ENCODE measurements at places on chromosomes 2 and 18. TPM values are rescaled to one million over a fixed set of nuclear protein-coding genes. Genes with fewer than 3 reads are reported as not detected.

Gene CFAP65
- not detected for total RNA-seq

Gene LCT
- total RNA-seq: 0.07 TPM

Gene HNMT
- not detected for total RNA-seq

Gene PLGLB1
- total RNA-seq: not detected

Gene DNAH7
- not detected for total RNA-seq

Gene TMEM247
- not detected for total RNA-seq

Gene ZNF396
- total RNA-seq: 0.74 TPM

Gene RTTN
- 32.0 TPM for total RNA-seq

Gene ALLC
- total RNA-seq: not detected

DNA sequence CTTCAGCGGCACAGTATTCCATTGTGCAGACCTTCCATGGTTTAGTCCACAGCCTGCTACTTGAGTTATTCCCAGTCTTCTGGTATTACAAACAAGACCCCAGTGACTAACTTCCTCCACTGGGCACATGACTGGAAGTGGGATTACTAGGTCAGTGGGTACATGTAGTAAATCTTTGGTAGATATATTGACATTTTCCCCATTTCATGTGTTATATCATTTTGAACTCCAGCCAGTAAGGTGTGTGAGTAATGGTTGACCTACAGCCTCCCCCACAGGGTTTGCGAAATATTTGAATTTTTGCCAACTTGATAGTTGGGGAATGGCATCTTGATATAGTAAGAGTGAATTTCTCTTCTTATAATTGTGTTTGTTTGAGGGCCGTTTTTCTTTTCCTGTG, 58.8 kb downstream of the RNF144A start:
- no peak for DNase-seq

- peak; percentile 76 for DNase-seq
Measured at GRCh38 chr2:101205521-101206479, 46.9 kb upstream of the CNOT11 start.

DNA sequence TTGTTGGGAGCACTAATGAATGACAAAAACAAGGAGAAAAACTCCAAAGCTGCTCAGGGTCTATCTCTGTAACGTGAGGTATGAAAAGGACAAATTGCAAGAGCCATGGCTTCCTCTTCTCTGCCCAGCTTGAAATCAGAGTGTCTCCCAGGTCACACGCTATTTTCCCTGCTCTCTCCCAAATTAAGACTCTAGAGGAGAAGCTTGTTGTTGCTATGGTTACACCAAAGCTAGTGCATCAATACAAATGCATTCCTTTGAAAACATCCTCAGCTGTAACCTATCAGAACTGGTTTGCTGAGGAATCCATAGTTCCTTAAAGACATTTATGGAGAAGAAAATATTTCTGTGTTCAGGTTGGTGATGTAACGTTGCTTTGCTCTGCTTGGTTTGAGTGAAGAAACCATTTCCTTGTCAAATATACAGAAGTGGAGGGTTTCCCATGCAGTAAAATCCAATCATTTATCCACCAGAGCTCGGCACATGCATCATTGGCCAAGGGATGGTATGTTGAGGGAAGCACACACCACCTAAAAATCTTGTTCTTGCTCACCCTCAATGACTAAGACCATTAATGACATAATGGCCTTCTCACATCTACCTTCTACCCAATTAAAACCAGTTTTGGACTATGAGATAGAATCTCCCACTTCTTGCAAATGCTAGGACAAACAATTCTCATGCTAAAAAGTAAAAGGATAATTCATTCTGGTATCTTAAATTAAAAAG, 2135.6 kb upstream of the CELF4 start:
- DNase-seq: no peak

DNA sequence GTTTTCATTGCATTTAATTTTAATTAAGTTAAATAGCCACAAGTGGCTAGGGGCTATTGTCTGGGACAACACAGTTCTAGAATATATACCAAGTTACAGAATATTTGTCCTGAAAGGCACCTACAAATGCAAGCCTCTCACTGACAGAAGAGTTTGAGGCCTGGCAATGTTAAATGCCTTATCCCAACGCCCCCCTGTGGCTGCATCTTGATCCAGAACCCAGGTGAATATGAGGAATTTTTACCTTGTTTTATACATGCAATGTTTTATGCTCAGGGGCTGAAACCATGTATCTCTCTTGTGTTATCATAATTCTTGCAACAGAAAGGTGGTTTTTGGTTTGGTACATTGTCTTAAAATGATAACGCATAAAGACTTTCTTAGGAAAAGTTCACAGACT, 71.8 kb upstream of the SEC11C start:
- peak; percentile 35 for DNase-seq

DNA sequence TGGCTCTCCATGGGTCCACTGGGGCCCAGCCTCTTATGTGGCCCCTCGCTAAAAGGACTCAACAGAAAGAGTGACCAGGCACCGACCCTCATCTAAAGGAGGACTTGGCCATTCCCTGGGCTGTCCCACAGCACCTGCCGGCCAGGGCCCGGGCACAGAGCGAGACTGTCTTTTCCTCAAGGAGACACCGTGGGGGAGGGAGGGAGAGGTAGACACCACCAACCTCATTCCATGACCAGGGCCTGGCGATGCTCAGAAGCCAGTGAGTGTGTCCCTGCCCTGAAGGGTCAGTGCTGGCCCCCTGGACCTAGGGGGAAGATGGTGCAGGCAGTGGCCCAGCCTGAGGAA, 39.8 kb upstream of the ALPP start:
- DNase-seq: peak; percentile 3

DNA sequence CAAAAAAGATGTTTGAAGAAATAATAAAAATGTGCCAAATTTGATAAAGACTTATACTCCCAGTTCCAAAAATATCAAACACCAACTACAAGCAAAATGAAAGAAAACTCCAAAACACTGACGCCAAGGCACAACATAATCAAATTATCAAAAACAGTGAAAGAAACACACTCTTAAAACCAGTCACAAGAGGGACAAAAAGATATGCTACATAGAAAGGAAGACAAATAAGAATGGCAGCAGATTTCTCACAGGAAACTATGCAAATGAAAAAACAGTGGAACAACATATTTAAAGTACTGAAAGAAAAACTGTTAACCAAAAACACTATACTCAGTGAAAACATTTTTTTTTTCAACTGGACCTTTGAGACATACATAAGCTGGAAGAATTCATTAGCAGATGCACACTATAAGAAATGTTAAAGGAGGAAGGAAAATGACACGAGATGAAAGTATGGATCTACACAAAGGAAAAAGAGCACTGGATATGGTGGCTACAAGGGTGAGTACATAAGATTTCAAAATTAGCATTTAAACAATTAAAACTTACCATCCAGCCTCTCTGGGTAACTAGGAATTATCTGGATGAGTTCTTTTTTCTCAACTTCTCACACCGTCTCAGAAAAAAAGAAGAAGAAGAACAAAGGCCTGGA, 94.0 kb upstream of the ACVR1C start:
- no peak for DNase-seq

GRCh38 chr2:240452462-240453256, 17.2 kb downstream of the GPC1 start:
- no peak for DNase-seq

GRCh38 chr2:39706312-39706711, 40.6 kb downstream of the TMEM178A start:
- DNase-seq: no peak

GRCh38 chr2:195051401-195051800, 605.6 kb upstream of the SLC39A10 start:
- no peak for DNase-seq

DNA sequence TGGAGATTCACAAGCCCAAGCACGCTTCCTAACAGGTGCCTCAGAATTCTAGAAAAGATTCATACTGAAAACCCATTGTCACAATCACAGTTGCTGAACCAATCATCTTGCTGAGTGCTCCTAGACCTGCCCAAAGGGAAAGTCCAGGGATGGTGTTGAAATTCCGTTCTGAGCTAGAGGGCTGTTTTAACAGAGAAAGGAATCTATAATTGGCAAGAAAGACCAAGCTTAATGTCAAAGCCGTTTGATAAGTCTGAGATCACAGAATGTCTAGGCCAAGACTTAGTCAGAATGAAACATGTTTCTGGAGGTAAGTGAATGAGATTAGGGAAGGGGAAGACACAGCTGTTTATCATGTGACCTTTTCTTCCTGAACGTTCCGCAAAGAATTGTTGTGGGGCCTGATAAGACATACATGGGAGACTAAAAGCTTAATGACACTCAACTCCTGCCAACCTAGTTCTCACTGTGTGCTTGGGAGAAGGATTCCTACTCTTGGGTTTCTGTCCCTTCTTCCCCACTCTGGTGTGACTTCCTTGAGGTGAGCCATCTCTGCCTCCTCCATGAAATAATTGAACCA, 27.5 kb downstream of the PMAIP1 start:
- peak; percentile 77 for DNase-seq

GRCh38 chr2:238942726-238943300, 94.9 kb downstream of the TWIST2 start:
- no peak for DNase-seq

- peak; percentile 70 for DNase-seq
Measured at GRCh38 chr2:113390124-113390849, 47.2 kb upstream of the ZNG1B start.

DNA sequence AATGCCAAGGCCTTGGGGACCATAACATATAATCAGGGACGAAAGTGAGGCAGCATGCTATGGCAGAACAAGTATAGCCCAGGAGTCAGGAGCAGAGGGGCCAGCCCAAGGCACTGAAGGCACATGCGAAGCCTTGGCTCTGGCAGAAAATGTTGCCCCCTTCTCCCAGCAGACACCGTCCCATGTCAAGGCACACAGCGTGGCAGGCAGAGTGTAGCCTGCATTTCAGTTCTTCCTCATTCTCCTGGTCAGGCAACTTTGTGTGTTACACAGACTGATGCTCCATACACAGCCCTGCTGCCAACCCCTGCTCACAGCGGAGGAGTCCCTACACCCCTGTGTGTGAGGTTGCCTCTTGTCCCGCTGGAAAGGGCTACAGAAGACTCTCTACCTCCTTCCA, 480.8 kb downstream of the BCL11A start:
- no peak for DNase-seq

DNA sequence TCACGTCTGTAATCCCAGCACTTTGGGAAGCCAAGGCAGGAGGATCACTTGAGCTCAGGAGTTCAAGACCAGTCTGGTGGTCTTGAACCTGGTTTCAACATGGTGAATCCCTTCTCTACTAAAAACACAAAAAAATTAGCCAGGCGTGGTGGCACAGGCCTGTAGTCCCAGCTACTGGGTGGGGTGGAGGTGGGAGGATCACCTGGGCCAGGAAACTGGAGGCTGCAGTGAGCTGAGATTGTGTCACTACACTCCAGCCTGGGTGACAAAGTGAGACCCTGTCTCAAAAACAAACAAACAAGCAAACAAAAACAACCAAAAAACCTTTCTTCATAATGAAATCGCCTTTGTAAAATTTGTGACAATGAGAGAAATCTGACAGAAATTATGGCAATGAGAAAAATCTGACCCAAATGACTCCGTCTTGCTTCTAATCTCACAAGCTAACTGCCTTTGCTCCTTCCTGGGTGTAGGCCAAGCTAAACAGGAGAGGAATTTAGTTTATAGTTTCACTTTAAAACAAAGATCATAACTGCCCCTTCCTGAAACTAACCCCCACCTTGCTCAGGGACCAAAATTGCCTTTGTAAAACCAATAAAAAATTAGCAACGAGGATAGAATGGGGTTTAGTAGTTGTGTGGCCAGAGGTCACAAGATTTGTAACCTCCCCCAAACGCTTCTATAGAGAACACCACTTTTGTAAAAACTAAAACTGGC, 60.7 kb upstream of the KIF5C start:
- no peak for DNase-seq

- DNase-seq: no peak
Measured at GRCh38 chr18:64713284-64713683, 564.4 kb upstream of the LINC00305 start.

Measured in activated naive CD4-positive, alpha-beta T cell treated with anti-CD3 and anti-CD28 coated beads for 36 hours (primary cell).